ENCODE measurements at places on chromosomes 5 and 9. TPM values are rescaled to one million over a fixed set of nuclear protein-coding genes. Genes with fewer than 3 reads are reported as not detected.

NUTM2F gene
- 0.31 TPM for polyA plus RNA-seq

NDFIP1 gene
- polyA plus RNA-seq, result 84.9 TPM

SLC4A9 gene
- polyA plus RNA-seq, result not detected

PCDHGA2 gene
- 1.1 TPM for polyA plus RNA-seq

C5orf46 gene
- polyA plus RNA-seq, result not detected

LPAR1 gene
- 0.49 TPM for polyA plus RNA-seq

PHF24 gene
- 0.95 TPM for polyA plus RNA-seq

AK6 gene
- 70.6 TPM for polyA plus RNA-seq

DNA sequence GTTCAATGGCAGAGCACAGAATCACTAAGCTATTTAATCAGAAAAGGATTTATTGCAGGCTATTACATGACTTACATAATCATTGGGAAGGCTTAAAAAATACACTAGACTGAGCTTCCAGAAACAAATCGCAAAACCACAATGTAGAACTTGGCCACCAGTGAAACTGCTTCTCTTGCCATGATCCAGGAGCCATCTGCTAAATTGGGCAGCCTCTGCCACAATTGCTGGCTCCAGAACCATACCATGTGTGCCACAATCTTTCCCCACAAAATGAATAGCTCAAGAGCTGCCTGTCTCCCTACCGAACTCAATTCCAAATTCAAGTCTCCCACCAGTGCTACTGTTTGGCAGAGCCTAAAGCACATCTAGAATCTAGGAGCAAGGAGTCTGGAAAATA lies 9.8 kb upstream of the ERAP1 start:
- no peak for DNase-seq

- no peak for DNase-seq
Measured at GRCh38 chr5:146588331-146589027, 72.5 kb upstream of the GPR151 start.

GRCh38 chr5:154264549-154265196 lies 74.1 kb downstream of the GALNT10 start:
- no peak for DNase-seq

DNA sequence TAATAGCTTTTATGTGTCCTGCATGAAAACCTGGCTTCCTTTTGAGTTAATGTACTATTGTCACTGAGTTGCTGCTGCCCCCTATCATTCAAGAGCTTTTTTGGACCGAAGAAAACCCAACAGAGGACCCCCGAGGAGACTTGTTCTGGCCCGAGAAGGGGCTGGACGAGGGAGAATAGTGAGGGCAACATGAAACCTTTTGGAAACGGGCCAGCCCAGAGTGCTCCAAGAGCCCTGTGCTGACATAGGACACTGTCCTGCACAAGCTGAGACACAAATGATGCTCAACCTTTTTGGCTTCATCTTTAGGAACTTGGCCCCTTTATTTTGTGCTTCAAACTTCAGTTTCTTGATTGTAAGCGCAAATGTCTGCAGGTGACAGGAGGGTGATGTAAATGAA lies 4.0 kb upstream of the GADD45G start:
- DNase-seq, result no peak

DNA sequence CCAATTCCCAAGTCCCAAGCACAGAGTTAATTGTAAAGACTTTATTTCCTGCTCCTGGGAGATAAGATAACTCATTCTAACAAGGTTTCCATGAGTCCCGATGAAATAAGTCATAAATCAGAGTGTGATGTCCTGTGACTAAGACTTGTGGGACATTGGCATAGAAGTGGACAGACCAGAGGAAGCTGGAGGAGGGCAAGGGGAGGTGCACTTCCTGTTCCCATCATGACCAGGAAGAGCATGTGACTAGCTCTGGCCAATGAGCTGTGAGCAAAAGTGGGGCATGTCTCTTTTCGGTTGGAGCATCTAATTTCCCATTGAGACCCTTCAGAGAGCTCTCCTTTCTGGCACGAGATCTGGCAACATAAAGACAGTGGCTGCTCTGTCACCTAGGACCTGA lies 100.4 kb downstream of the ZNF354C start:
- no peak for DNase-seq

GRCh38 chr9:93240891-93241334 lies 57.0 kb downstream of the WNK2 start:
- DNase-seq, result no peak

DNA sequence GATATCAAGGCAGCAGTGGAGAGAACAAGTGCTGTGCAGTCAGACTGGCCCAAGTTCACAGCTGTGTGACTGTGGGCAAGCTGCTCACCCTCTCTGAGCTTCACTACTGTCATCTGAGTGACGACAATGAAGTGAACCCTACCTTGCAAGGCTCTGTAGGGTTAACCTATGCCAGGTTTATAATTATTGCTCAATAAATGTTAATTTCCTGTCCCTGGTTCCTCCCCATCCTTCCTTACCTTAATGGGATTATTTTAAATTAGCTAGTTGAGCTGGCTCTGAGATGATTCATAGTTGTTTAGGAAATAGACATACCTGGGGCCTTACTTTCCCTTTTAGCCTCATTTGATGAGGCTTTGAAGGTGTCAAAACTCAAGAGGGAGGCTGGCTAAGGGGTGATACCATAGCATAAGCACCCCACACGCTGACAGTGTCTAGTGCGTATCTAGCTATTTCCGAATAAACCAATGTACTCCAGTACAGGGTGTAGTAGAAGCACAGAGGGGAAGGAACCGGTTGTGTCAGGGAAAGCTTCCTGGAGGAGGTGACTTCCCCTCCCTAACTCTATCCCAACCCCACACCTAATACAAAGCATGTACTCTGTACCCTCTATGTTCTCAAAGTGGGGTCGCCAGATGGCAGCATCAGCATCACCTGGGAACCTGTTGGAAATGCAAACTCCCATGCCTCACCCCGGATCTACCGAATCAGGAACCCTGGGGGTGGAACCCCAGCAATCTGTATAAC lies 63.3 kb upstream of the SLC25A51 start:
- DNase-seq, result no peak

DNA sequence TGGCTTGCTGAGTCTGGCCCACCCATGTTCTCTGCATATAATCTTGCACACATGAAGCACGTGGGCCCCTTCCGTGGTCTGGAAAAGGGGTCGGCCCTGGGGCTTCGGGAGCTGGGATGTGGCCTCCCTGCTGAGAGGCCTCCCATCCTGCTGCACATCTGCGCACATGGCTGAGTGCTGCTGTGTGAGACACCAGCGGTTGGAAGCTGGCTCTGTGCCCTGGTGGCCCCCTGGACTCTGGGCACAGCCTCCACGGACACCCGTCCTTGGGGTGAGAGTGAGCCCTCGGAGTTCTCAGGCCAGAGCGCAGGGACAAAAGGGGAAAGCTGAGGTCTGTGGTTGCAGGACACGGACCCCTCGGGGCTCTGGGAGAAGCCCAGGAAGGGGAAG lies 115.8 kb downstream of the RXRA start:
- DNase-seq, result no peak

DNA sequence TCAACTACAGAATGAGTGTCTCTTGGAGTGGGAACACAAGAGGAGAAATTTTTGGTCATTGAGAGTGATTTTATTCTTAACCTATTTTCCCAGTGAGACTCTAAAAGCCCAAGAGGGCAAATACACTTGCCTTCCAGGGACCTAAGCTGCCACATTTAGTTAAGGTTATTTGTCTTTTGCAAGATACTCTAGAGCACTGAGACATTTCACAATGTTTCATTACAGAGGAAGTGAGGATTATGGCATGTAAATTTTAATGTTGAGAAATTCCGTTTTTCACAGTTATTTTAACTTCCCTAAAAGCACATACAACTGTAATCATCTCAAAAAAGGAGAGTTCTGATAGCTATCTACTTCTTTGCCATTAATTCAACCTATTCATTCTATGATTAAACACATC lies 38.7 kb upstream of the RAB3C start:
- DNase-seq, result no peak

GRCh38 chr9:134379831-134380365 lies 53.6 kb downstream of the RXRA start:
- DNase-seq, result no peak

Measured in cardiac muscle cell (in vitro differentiated cells and primary cell).